ENCODE measurements at places on chromosomes 1 and 21.

DNA sequence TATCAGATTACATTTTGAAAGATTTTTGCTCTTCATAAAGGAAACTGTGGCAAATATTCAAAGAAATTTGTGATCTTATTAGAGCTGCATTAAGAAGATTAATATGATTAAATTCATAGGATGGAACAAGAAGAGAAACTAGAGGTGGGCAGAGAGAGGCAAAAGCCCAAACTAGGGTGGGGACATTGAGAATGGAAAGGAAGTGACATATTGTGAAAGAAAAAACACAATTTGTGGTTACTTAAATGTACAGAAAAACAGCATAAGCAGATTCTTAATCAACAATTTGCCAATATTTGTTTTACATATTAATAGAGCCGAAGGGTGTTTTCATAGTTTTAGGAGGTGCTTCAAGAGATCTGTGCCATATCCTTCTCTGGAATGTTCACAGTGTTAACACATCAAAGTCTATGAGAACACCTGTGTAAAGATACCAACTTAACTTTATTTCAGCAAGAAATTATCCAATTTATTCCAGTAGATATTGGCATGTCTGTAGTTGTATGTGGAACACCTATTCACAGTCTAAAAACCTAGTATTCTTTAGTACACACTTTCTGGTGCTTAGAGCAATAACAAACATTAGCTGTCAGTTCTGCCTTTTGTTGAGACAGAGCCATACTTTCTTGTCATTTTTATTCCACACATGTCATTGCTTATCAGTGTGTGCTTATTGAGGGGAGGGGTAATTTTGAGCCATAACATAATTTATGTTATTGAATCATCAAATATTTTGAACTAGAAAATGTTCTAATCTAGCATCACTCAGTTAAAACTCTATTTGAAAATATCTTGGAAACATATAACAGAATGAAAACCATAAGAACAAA, 401.5 kb downstream of the PTPRC start:
- no peak for DNase-seq

DNA sequence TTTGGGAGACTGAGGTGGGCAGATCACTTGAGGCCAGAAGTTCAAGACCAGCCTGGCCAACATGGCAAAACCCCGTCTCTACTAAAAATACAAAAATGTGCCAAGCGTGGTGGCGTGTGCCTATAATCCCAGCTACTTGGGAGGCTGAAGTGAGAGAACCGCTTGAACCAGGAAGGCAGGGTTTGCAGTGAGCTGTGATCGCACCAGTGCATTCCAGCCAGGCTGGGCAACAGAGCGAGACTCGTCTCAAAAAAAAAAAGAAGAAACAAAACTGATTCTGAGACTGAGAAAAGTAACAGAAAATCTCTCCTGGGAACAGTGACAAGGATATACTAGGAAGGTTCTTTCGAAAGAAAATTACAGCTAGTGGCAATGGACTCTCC, 20.9 kb downstream of the USP48 start:
- DNase-seq = no peak

- no peak for DNase-seq
Measured at GRCh38 chr21:34836933-34837505, 168.2 kb downstream of the CLIC6 start.

DNA sequence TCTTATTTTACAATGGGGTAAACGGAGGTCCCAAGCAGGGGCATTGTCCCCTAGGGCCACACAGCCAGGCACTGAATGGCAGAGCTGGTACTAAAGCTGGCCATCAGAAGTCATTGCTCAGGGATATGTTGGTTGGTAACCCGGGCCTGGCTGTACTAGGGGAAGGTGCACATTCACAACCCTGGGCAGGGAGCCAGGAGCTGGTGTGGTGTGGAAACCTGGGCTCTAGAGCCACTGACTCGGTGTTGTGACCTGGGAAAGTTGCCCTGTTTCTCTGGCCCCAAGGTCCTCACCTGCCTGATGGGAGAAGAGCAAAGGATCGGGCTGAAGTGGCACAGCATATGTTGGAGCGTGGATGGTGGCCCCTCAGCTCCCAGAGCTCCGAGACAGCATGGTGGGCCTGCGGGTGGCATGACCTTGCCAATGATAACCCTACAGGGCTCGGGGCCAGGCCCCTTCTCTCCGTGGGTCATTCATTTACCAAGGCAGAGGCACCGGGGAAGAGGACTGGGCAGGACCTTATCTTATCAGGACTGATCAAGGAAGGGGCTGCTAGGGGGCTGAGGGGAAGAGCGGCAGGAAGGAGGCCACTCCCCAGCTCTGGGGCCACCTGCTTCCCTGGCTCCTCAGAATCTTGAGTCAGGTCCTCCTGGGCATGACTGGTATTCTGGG, 274.1 kb downstream of the TRABD2B start:
- no peak for DNase-seq

DNA sequence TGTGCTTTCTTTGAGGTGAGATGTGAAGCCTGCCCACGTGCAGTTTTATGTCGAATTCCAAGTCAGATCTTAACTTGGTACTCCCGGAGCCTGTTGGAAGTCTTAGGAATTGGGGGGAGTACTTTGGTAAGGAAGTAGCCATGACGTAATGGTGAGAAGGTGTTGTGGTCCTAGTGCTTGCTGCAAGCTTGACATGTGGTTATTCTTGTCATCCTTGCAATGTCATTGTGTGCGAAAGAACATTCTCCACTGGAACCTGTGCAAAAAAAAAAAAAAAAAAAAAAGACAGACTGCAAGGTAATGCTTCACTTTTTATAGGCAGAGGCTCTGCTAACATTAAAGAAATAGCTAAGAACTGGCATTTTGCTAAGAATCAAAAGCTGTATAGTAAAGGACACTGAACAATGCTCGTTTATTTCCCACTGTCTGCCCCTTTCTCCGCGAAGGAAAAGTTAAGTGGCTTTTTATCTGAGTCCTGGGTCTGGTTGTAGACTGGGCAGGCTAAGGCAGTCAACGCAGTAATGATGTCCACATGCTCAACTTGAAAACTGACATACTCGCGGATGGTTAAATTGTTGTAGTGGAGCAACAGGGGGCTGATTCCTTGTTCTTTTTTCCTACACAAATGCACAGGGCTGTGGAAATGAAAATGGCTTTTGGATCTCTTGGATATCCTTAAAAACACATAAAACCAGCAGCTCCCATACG, 2.1 kb downstream of the KAZN start:
- no peak for DNase-seq

DNA sequence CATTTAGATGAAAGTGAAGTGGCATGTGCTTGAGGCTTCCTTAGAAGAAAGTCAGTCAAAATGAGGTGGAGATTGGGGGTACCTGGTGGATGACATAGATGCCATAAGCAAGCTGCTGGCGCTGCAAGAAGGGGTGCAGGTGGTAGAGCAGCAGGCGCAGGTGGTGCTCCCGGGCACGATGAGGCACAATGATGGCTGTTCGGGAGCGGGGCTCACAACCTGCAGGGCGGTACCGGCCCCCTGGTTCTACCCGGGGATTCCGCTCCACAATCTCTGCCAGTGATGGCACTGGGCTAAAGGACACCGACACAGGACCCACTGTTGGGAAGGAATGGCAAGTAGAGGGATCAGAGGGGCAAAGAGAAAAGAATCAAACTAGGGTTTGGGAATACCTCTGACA, 2.4 kb downstream of the B4GALT3 start:
- no peak for DNase-seq

- DNase-seq = peak; percentile 3
Measured at GRCh38 chr21:43196826-43197225, 28.0 kb downstream of the CRYAA start.

- DNase-seq = peak; percentile 62
Measured at GRCh38 chr21:46425571-46425970, 33.1 kb upstream of the DIP2A start.

Data from activated CD8-positive, alpha-beta memory T cell treated with anti-CD3 and anti-CD28 coated beads, Interleukin-2, amount 50 U/mL, for 4 hours (primary cell).